Activated CD8-positive, alpha-beta T cell treated with anti-CD3 and anti-CD28 coated beads, Interleukin-2, amount 10 ng/mL, durations not matched to agents 7 days and 5 days (primary cell): ENCODE measurements at places on chromosomes 12 and 14. TPM values are rescaled to one million over a fixed set of nuclear protein-coding genes. Genes with fewer than 3 reads are reported as not detected.

Gene VDR
- 14.5 TPM for total RNA-seq

Gene ZDHHC17
- total RNA-seq, result 26.6 TPM

Gene WDR89
- total RNA-seq, result 21.9 TPM

Gene P2RX2
- not detected for total RNA-seq

Gene SLC25A21
- not detected for total RNA-seq

Gene CCDC77
- total RNA-seq, result 16.8 TPM

Gene KCNMB4
- 0.34 TPM for total RNA-seq

Gene CMA1
- total RNA-seq, result 0.52 TPM

Gene TAS2R8
- total RNA-seq, result not detected

Gene CMKLR1
- total RNA-seq, result 0.08 TPM

Gene TAMALIN
- 11.0 TPM for total RNA-seq

Gene MSRB3
- not detected for total RNA-seq

Gene CFAP251
- total RNA-seq, result 0.82 TPM

Gene ATF1
- total RNA-seq, result 35.4 TPM

Gene PSMC6
- total RNA-seq, result 85.3 TPM

Gene MED13L
- total RNA-seq, result 76.9 TPM

Gene FNTB
- total RNA-seq, result 17.9 TPM

Gene GLIPR1
- 33.0 TPM for total RNA-seq

Gene ADAMTS20
- not detected for total RNA-seq

Gene CCDC38
- total RNA-seq, result not detected

Gene LRP10
- 40.7 TPM for total RNA-seq

Gene SLIRP
- 101 TPM for total RNA-seq

Gene KRT6B
- not detected for total RNA-seq

Gene AQP2
- not detected for total RNA-seq

Gene CD4
- total RNA-seq, result 0.90 TPM

Gene NELL2
- total RNA-seq, result 43.8 TPM

Gene MYL6B
- 60.0 TPM for total RNA-seq

Gene AQP6
- total RNA-seq, result not detected

Gene GMPR2
- 67.2 TPM for total RNA-seq

Gene CACNA2D4
- total RNA-seq, result 7.0 TPM

Gene PRKAB1
- 33.1 TPM for total RNA-seq

Gene E2F7
- 25.3 TPM for total RNA-seq

Gene CCDC197
- total RNA-seq, result not detected

Gene AGAP2
- total RNA-seq, result 72.5 TPM

Gene LMNTD1
- total RNA-seq, result not detected

Gene CLEC6A
- not detected for total RNA-seq

Gene ASIC1
- 27.9 TPM for total RNA-seq

Gene KDM5A
- total RNA-seq, result 87.7 TPM

Gene PRH2
- total RNA-seq, result not detected

Gene MYF6
- total RNA-seq, result not detected

Gene CACNA1C
- 0.08 TPM for total RNA-seq

Gene KCNK10
- total RNA-seq, result not detected

Gene AMN
- total RNA-seq, result 0.91 TPM

Gene FAIM2
- total RNA-seq, result 0.23 TPM

Gene SLC5A8
- not detected for total RNA-seq

Gene PMCH
- total RNA-seq, result not detected

Gene ACOT4
- 1.2 TPM for total RNA-seq

Gene SLC15A4
- 23.8 TPM for total RNA-seq

Gene COX8C
- total RNA-seq, result not detected

Gene BRF1
- 44.7 TPM for total RNA-seq
